GM10248 (cell line): ENCODE measurements at places on chromosomes 1 and 21.

- no peak for DNase-seq
These were observed 54.1 kb downstream of the VWA5B1 start for GRCh38 chr1:20344738-20345137.

- DNase-seq, result no peak
These were observed 19.1 kb downstream of the TMEM51 start for GRCh38 chr1:15172405-15173259.

- DNase-seq, result no peak
These were observed 37.6 kb upstream of the CLIC4 start for GRCh38 chr1:24707687-24708086.

DNA sequence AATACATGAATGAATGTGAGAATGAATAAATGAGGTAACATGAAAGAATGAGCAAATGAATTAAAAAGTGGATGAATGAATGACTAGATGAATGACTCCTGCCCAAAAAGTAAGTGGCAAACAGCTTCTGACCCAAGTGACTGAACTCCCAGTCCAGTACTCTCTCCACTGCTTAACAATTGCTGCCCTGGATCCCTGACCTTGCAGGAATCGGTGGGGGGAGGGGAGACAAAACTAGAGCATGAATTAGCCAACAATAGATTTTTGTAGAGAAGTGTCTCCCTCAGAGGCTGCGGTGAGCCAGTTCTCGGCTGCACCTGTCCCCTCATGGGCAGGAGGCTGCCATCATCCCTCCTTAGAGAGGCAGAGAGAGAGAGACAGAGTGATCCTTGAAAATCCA is 5.9 kb upstream of the GRIK3 start:
- DNase-seq, result no peak

DNA sequence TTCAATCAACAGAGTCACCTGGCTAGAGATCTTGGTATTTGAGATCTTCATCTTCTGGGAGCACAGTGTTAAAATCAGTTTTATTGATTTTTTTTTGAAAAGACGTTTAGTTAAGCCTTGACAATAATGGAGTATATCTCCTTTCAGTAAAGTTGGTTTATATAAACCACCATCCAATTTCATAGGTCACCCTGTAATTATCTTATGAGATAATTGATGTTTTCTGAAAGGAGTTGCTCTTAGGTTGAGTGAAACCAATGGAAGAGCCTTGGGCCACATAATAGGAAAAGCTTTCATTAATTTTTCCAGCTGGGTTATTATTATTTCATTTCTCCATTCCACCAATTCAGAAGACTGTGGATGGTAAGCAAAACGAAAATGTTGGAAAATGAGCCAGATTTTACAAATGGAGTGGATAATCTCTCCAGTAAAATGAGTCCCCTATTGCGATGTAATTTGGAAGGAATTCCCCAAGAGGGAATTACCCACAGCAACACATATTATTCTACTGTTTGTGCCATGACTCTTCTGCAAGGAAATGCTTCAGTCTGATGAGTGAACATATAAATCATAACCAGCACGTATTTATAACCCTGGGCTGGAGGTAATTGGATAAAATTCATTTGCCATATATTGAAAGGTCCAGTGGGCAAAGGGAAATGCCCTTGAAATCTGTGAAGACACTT is 46.2 kb upstream of the TINAGL1 start:
- DNase-seq, result no peak

DNA sequence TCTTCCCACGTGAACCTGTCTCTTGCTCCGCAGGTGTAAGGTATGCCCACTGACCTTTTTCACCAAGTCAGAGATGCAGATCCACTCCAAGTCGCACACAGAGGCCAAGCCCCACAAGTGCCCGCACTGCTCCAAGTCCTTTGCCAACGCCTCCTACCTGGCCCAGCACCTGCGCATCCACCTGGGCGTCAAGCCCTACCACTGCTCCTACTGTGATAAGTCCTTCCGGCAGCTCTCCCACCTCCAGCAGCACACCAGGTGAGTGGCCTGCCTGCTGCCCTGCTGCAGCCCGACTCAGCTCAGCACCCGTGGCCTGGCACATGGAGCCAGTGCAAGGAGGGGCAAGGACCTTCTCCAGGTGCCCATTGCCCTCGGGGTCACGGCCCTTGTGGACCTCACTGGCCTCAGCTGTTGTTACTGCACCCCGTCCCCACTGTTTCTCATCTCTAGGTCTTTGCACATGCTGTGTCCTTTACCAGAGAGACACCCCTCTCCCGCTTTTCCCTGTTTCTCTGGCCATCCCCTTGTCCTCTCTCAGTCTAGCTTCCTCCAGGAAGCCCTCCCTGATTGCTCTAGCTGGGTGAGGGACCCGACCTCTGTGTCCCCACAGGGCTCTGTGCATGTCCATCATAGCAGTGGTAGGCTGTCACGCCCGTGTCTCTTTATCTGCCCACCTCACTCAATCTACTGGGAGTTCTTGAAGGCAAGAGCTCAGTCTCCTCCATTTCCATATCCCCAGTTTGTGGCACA is 25.4 kb downstream of the ZNF362 start:
- DNase-seq, result no peak
